ENCODE measurements at places on chromosomes 5 and 9.

DNA sequence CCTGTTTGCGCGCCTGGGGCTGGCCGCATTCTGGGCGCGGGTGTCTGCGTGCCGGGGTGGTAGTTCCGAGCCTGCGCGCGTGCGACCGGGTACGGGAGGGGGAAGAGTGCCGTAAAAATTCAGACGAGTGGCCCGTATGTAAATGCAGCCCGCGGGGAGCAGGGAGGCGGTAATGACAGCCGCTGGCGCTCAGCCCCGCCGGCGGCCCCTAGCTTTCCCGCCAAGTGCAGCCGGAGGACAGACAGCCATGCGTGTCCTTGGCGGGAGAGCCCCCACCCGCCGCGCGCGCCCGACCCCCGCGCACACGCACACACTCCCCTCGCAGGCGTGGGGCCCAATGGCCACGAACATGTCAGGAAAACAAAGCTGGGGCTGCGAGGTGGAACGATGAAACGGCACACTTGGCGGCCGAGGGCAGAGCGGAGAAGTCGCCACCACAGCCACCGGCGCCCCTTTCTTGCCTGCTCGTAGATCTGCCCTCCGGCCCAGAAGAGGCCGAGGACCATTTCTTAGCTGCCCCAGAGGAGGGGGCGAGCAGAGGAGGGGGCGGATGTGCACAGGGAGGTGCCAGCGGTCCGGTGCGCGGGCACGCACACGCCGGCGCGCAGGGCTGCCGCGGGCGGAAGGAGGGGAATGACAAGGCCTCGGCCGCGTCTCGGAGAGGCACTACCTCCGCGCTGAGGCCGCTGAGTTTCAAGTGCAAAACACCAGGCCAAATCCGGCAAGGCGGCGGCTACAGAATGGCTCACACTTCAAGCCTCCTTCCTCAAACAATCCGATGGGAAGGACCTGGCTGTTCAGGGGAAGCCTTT lies 208.4 kb downstream of the MEF2C start:
- DNase-seq, result no peak

DNA sequence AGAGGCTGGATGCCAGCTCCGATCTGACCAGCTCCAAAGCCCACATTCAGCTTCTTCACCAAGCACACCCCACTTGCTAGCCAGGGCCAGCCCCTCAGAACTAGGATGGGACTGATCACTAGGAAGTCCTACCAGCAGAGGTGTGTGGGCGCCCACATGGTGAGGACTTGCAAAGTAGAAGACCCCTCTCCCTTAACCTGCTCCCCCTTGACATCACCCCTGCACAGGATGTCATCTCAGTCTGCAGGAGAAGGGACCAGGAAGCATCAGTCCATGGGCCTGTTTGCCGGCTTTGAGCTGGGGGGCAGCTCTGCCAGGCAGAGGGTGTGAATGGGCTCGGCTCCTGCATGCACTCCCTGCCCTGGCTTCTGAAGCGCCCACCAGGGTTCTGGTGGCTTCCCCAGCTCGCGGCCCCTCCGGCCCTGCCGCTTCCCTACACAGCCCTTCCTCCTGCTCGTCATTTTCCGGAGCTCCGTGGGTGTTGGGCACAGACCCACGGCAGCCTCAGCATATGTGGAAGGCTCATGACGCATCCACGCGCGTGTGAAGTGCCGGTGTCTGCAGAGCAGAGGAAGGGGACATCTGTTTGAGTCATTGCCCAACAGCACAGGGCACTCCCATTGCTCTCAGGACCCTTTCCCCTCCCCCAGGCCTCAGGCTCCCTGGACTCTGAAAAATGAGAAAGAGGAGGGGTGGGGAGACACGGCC lies 3.7 kb upstream of the FAM78A start:
- DNase-seq, result no peak

GRCh38 chr5:180689775-180690174 lies 40.4 kb upstream of the FLT4 start:
- DNase-seq, result no peak

DNA sequence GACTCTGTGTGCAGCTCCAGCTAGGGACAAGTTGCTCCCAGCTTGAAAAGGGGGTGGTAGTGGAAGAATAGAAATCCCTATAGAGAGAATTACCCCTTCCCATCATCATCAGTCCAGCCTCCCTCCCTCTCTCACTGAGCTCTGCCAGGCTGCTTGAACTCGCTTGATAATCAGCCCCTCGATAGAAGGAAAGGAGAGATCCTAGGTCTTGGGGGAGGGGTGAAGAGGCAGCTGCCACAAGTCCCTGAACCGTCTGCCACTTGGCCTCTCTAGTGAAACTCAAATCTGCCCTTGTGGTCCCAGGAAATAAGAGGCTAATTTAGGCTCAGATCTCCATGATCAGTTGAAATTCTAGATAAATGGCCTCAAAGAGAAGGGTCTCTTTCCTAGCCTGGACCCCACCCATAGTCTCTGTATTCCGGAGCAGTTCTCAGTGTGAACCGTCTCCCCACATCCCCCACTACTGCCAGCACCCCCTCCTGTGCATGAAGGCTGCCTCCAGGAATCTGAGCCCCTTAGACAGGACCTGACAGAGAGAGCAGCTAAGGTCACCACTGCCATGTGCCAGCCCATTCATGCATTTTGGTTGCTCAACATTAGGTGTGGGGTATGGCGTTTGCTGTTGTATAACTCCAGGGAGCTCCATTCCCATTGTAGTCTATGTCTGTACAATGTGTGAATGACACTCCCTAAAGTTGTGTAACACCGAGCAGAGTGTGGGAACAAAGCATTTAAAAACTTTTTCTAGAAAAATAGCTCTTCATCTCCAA lies 5.5 kb downstream of the DNAJB5 start:
- DNase-seq, result no peak

- no peak for DNase-seq
Measured at GRCh38 chr9:127651697-127652610, 39.9 kb downstream of the STXBP1 start.

DNA sequence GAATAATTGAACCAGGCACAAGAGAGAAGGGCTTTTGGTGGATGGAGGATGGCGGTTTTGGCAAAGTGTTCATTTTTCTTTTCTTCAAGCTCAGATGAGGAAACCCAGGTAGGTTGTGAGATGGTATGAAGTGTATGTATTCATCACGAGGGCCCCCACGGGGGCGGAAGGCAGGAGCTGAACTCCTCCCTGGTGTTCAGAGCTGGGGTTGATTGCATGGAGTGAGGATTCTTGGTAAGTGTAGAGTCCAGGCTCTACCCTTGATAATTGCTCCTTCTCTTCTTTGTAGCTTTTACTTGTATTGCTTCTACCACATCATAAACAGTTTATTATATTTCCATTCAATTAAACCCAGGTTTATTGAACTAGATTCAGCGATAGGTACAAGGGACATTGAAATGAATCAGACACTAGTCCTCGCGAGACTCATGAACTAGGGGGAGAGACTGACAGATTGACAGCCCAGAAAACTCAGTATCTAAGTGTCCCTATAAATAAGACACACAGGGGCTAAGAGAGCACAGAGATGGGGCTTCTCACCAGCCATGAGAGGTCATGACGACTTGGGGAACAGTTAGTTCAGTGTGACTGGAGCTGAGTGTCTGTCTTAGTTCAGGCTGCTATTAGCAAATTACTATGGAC lies 116.7 kb upstream of the KLF4 start:
- no peak for DNase-seq

GRCh38 chr5:84292788-84293653 lies 91.7 kb downstream of the EDIL3 start:
- DNase-seq, result no peak

DNA sequence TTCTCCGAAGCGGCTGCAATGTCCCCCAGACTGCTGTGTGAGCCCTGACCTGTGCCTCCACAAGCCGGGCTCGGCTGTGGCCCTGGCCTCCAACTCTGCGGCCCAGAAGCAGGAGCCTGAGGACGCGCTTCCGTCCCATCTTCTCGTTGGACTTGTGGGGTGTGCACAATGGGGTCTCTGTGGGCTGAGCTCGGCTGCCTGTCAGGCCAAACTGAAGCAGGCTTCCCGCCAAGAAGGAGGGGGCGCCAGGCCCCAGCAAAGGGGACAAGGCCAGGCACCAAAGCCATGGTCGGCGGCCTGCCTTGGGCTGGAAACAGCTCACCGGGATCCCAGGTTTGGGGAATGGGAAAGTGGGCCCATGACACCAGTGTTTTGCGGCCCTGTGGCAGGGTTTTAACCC lies 4.1 kb downstream of the NOTCH1 start:
- no peak for DNase-seq

All from HTR-8/SVneo (cell line).